Colonic mucosa (tissue), 4 donors: ENCODE measurements at places on chromosomes 2 and 18. TPM values are rescaled to one million over a fixed set of nuclear protein-coding genes. Genes with fewer than 3 reads are reported as not detected.
A peak's percentile ranks its signal among the peaks of the same experiment; 100 is the strongest.

DNA sequence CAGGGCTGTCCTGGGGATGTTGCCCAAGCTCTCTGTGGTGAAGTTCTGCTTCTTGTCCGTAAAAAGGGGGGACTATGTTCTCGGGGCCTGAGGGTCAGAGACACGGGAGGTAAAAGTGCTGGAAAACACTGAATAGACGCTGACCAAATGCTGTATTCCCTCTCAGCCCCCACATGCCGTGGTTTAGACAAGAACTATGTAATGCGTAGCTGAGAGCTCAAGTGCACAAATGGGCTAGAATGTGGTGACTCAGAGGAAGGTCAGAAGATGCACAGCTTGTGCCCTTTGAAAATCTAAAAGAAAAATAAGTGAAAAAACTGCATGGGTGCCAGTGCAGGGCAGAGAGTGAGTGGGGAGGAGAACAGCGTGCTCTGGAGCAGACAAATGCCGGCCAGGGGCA is 80.3 kb upstream of the MAP4K4 start:
- no peak overlapping the region for H3K27ac ChIP-seq
- H3K36me3 ChIP-seq = no peaks in the 10 kb centered on the region
- no peak overlapping the region for H3K4me3 ChIP-seq
- H3K4me1 ChIP-seq = no peaks in the 10 kb centered on the region
- H3K27me3 ChIP-seq = no peaks in the 10 kb centered on the region

DNA sequence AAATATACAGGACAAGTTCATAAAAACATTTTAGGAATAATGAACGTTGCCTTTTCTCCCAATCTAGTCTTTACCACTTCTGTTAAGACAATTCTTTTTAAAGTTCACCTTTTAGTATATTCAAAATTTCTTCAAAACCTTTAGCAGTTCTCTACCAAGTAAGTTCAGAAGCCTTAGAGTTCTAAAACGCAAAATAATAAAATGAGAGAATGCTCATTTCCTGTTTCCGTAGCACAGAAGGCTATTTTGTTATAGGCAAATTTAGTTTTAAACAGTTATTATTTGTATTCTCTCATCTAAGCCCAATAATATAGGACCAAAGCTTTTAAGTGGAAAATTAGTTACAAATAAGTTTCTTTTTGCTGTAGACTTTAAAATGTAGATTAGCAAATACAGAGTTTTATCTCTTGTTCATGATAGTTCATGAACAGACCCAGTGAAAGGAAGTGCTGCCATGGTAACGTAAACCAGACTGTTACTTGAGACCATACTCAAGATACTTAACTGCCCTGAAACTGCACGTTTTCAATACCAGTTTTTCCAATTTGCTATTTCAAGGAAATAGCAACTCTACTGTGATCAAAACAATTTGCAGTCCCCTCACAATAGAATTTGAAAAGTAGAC is 173.1 kb upstream of the STON1 start:
- H3K36me3 ChIP-seq = no peaks in the 10 kb centered on the region
- H3K4me3 ChIP-seq = no peak overlapping the region
- DNase-seq = no peak
- H3K4me1 ChIP-seq = no peaks in the 10 kb centered on the region
- no peaks in the 10 kb centered on the region for H3K27me3 ChIP-seq

GRCh38 chr2:119112230-119112629 is 46.3 kb downstream of the C1QL2 start:
- no peak overlapping the region for H3K27ac ChIP-seq
- H3K27me3 ChIP-seq = no peaks in the 10 kb centered on the region
- no peak for DNase-seq
- H3K36me3 ChIP-seq = no peaks in the 10 kb centered on the region

DNA sequence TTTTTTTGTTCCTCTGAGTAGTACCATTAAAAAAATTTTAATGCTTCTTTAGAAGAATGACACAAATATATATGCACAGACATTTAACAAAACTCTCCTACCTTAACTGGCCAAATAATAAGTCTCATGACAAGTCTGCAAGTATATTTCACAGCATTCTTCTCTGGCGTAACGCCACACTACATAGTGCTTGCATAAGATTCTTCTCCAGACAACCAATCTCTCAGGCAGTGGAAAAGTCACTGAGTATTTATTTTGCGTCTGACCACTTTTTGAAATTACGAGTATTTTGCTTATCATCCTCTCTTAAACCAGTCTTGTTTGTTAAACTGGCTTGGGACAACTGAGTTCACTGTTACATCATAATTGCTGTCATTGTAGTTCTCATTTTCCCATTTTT is 749.2 kb downstream of the ADCYAP1 start:
- no peaks in the 10 kb centered on the region for H3K36me3 ChIP-seq
- no peak overlapping the region for H3K27ac ChIP-seq
- no peak for DNase-seq
- no peaks in the 10 kb centered on the region for H3K27me3 ChIP-seq

DNA sequence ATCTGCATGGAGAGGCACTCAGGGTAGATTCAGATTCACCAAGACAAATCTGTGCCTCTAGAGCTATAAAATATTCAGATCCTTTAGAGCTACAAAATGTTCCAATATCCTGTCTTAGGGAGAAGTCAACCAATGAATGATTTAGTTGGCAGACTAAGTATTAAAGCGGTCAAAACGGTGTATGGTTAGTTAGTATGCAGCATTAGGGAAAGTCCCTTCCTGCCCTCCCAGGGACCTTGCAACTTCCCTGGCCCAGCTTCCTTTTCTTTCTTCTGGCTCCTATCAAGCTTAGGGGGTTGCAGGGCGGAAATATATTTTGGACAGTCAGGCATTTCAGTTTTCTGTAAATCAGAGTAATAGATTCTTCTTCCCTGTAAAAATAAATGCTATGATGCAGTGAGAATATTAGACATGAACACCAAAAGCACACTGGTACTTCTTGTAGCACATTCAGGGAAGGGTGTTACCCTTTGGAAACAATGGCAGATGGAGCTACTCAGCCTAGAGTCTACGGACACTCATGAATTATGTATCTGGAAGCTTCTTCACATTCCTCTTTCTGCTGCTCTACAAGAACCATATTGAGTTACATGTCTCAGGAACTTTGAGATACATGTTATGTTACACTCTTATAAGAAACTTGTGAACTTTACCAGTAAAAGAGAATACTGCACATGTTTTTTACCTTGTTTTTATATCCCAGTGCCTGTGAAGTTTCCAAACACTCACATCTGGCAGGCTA is 45.7 kb downstream of the CCDC93 start:
- no peaks in the 10 kb centered on the region for H3K4me1 ChIP-seq
- peaks cover 5% of the 10 kb centered on the region for H3K36me3 ChIP-seq
- DNase-seq = no peak
- H3K27me3 ChIP-seq = no peaks in the 10 kb centered on the region
- H3K27ac ChIP-seq = no peak overlapping the region
- H3K4me3 ChIP-seq = no peak overlapping the region

The MYOM1 gene
- 2.8 TPM for total RNA-seq

The LOXHD1 gene
- not detected for total RNA-seq

GRCh38 chr2:150591496-150592285 is 104.2 kb upstream of the RND3 start:
- H3K36me3 ChIP-seq = no peaks in the 10 kb centered on the region
- no peaks in the 10 kb centered on the region for H3K4me1 ChIP-seq
- no peak overlapping the region for H3K27ac ChIP-seq
- DNase-seq = no peak
- no peaks in the 10 kb centered on the region for H3K27me3 ChIP-seq
- no peak overlapping the region for H3K4me3 ChIP-seq

GRCh38 chr2:2880938-2881337 is 496.7 kb downstream of the EIPR1 start:
- H3K36me3 ChIP-seq = no peaks in the 10 kb centered on the region
- DNase-seq = no peak
- no peak overlapping the region for H3K4me3 ChIP-seq
- no peaks in the 10 kb centered on the region for H3K4me1 ChIP-seq
- no peak overlapping the region for H3K27ac ChIP-seq

DNA sequence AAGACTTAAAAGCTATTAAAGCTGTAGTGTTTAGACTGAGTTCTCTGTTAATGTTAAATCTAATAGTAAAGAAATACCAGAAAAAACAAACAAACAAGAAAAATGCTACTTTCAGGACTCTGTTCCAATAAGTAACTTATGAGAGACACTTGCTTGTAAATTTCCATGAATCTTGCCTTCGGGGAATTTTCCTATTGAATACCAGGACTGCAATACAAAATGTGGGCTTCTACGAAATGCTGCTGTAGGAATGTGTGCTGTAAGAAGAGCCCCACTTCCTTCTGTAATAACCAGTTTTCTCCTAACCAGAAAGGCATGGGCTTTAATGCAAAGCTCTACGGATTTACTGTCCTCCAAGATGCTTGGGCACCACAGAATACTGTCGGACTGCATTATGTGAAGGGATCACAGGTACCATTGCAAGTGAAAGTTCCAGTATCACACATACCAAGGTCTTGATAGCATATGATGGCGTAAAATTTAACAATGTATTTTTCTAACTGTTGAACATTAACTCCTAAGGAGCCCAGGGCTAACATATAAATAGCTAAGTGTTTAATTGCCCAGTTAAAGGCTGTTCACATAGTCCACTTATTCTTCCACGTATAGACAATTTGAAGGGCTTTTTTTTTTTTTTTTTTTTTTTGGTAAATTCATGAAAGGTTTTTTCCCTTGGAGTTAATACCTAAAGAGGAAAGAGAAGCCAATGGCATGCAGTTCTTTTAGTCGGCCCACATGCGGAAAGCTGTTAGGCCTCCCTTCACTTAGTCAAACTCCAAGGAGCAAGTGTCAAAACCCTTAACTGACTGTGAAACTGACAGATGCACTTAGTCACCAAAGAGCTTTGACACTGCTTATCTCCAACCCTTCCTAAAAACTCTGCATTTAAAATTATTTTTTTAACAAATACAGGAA is 564.0 kb upstream of the POU3F3 start:
- H3K27me3 ChIP-seq = no peaks in the 10 kb centered on the region
- no peaks in the 10 kb centered on the region for H3K36me3 ChIP-seq
- no peak for DNase-seq
- no peak overlapping the region for H3K4me3 ChIP-seq
- no peaks in the 10 kb centered on the region for H3K4me1 ChIP-seq

- no peaks in the 10 kb centered on the region for H3K4me1 ChIP-seq
- no peak overlapping the region for H3K27ac ChIP-seq
- no peaks in the 10 kb centered on the region for H3K27me3 ChIP-seq
- H3K4me3 ChIP-seq = no peak overlapping the region
These were observed 105.4 kb upstream of the MMADHC start for GRCh38 chr2:149692961-149693396.

The PLGLB2 gene
- 1.1 TPM for total RNA-seq

- no peak overlapping the region for H3K4me3 ChIP-seq
- no peak for DNase-seq
- H3K4me1 ChIP-seq = no peaks in the 10 kb centered on the region
- H3K36me3 ChIP-seq = no peaks in the 10 kb centered on the region
- H3K27ac ChIP-seq = no peak overlapping the region
These were observed 270.0 kb downstream of the AGAP1 start for GRCh38 chr2:235763816-235764215.

DNA sequence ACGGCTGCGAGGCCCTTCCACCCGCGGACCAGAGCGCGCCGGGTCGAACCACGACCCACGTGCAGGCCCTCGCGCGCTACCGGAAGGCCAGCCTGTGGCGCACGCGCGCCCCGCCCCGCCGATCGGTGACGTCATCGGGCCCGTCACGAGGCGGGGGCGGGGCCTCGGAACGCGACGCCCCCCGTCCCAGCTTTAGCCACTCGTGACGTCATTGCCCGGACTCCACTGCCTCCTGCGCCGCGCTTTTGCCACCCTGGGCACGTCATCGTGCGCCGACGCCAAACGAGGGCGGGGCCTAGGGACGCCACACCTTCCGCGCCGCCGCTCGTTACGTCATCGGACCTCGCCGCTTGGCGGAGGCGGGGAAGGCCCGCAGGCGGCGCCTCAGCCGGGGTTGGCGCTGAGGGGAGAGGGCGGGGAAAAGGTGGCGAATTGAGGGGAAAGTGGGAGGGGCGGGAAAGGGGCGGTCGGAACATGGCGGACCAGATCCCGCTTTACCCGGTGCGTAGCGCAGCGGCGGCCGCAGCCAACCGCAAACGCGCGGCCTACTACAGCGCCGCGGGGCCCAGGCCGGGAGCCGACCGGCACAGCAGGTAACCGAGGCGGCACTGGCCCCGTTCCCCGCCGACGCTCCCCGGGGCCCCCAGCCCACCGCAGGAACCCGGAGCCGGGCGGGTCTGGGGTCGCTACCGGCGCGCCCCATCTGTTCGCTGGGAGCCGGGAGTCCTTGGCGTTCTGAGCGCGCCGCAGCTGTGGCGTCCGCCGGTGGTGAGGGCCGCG is at the start of gene ATP9B:
Gene ATP9B, plus strand, starts transcription at position 458 of the 780 bp plus-strand sequence. Its CDS starts 17 bp downstream, at position 475.
- H3K4me1 ChIP-seq = peaks cover 4% of the 10 kb centered on the region
- peak within 1 kb of the TSS; percentile 86 for H3K27ac ChIP-seq
- no peaks in the 10 kb centered on the region for H3K36me3 ChIP-seq
- DNase-seq = peak; percentile 96

The TUBA3E gene
- not detected for total RNA-seq

DNA sequence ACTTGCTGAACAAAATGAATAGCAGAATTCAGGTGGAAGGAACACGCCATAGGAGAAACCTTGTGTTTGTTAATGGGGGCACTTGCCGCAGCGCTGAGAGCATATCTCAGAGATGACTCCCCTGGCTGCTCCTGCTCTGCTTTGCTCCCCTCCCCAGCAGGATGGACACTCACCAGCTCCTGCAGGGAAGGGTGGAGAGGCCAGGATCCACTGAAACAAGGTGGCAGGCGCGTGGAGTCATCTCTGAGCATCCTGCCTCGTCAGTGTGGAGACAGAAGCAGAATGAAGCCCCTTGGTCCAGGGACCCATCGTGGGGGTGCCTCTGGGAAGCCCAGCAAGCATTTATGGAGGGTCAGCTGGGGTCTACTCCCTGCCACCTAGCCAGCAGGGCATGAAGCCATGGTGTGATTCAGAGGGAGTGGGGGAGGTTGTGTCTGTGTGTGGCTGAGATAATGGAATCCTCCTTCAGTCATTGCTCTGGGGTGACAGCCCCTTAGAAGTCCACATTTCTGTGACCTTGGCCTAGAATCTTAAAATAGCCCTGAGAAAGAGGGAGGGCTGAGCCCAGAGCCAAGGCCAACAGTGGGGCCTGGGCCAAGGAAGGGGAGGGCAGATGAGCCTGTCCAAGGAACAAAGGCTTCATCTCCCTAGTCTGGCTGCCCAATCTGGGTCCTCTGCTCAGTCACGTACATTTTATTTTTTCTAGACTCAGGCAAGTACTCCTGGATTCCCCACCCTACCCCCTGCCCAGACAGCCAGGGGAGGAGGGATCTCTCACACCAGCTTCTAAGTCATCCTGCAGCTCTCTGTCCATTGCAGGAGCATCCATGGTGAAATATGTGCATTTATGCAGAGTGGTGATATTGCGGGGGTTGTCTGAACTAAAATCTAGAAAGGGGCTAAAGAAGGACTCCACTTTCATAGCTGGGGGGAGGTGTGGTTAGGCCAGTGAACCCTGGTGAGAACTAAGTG is 215.4 kb downstream of the ZBTB7C start:
- H3K4me3 ChIP-seq = no peak overlapping the region
- H3K27me3 ChIP-seq = no peaks in the 10 kb centered on the region
- no peaks in the 10 kb centered on the region for H3K4me1 ChIP-seq
- H3K27ac ChIP-seq = no peak overlapping the region

- no peak overlapping the region for H3K4me3 ChIP-seq
- no peaks in the 10 kb centered on the region for H3K4me1 ChIP-seq
- no peak overlapping the region for H3K27ac ChIP-seq
These were observed 81.1 kb upstream of the CD226 start for GRCh38 chr18:70028734-70029133.

The PDCD1 gene
- total RNA-seq = 0.35 TPM
